ENCODE measurements at places on chromosomes 16 and 17. TPM values are rescaled to one million over a fixed set of nuclear protein-coding genes. Genes with fewer than 3 reads are reported as not detected.

- DNase-seq = no peak
These were observed 61.1 kb downstream of the RPA1 start for GRCh38 chr17:1890758-1891450.

GRCh38 chr16:12728469-12728868, 75.2 kb downstream of the CPPED1 start:
- no peak for DNase-seq

GRCh38 chr17:28219771-28220170, 99.2 kb upstream of the TMEM97 start:
- no peak for DNase-seq

NXN gene
- total RNA-seq = 51.8 TPM

FGF11 gene
- not detected for total RNA-seq

TAC4 gene
- not detected for total RNA-seq
